ENCODE measurements at places on chromosomes 2 and 18.

GRCh38 chr2:197348721-197349360, 38.3 kb upstream of the ANKRD44 start:
- no peak for DNase-seq

DNA sequence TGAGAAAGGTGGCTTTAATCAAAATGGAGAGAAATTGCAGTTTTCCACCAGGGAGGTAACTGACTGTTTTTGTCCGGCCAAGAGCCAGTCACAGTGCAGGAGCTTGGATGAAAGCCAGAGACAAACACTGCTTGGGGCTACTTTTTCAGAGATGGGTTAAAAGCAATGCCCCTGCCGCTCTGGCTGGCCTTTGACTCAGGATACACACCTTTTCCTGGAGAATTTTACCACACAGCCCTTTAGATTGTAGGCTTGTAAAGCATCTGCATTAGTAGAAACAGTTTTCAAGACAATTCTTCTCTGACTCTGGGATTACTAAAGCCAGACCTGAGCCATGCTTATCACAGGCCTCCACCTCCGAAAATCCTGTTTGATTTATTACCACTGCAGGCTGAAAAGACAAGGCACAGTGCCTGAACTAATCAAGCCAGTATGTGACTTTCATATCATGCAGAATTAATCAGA, 79.7 kb downstream of the CCBE1 start:
- no peak for DNase-seq

DNA sequence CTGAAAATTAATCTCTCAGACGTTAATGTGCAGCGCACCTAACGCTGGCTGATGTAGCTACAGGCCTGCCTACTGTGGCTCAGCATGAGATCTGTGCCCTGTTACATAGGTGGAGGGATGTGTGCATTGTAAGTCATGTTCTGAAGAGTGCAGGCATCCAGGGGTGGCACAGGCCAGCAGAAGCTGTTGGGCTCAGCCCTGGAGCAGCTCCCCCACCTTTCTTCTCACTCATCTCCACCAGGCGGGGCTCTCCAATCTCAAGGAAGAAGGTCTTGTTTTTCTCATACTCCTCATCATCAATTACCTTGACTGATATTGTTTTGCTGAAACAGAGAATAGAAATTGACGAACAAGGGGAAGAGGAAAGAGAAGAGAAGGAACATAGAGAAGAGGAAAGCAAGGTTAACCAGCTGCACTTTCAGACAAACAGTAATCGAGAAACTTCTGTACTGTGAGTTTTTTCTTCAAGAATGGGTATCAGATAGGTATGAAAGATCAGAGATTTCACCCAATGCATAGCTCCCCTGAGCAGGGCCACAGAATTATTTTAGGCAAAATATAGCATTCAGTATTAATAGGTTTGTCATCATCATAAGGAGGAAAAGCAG, 273.6 kb downstream of the SLC8A1 start:
- no peak for DNase-seq

DNA sequence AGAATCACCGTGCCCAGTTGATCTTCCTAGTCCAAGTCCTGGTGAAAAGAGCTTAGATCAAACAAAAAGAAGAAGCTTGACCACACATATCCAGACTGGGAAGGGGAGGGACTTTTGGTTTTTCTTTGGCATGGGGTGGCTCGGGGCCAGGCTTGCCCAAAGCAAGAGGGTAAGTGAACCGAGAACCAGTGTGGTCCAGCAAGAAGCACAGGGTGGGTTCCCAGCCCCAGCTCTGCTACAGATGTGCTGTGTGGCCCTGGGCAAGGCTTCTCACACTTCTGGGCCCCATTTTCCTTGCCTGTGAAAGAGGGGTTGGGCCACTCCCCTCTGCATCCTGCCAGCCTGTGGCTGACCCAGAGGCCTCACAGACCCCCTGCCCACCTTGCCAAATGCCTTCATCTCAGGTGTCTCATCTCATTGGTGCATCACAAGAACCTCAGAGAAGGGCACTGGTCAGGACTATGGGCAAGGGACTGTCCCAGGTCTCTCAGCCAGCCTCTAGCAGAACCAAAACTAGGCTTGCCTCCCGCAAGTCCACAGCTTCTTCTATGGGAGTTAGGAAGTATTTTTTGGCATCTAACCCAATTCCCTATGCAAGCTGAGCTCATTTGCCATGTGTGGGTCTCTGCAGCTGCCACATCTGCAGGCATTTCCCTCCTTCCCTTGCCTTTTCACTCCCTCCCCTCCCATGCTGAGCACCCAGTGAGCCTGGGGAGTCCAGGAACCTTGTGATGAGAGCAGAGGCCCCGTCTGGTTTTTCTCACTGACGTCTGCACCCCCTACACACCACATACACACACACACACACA, 6.9 kb downstream of the ATP6V1B1 start:
- DNase-seq = no peak

Data from BJ (cell line).